Stimulated activated CD8-positive, alpha-beta memory T cell treated with anti-CD3 and anti-CD28 coated beads, Interleukin-4, amount 100 ng/mL, for 4 hours (primary cell): ENCODE measurements at places on chromosomes 3 and 15.

- DNase-seq, result no peak
Measured at GRCh38 chr3:98874602-98875249, 26.8 kb downstream of the DCBLD2 start.

DNA sequence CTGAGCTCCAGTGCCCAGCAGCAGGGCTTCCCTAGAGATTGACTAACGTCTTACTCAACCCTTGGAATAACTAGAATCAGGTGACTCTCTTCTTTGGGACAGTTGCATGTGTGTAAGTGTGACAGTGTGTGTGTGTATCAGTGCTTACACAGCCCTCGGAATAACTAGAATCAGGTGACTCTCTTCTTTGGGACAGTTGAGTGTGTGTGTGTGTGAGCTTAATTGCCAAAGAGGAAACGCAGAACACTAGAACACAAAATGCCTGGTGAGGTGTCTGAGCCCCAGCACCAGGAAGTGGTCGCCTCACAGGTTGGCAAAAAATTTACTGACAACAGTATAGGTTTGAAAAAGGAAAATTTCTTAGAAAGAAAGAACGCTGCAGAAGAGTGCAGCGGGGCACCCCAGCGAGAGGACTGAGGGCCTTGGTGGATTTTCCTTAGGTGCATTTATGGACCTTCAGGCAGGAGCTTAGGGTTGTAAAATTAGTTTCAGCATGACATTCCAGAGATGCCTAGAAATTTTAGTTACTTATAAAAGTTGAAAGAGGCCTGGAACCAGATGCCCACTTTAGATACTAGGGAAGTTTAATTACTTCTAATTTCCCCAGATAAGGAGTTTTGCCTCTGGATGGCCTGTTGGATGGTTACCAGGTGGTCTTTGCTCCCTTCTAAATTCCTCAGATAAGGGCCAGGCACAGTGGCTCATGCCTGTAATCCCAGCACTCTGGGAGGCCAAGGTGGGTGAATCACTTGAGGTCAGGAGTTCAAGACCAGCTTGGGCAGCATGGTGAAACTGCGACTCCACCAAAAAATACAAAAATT, 3.7 kb upstream of the WDR82 start:
- DNase-seq, result peak; percentile 14

DNA sequence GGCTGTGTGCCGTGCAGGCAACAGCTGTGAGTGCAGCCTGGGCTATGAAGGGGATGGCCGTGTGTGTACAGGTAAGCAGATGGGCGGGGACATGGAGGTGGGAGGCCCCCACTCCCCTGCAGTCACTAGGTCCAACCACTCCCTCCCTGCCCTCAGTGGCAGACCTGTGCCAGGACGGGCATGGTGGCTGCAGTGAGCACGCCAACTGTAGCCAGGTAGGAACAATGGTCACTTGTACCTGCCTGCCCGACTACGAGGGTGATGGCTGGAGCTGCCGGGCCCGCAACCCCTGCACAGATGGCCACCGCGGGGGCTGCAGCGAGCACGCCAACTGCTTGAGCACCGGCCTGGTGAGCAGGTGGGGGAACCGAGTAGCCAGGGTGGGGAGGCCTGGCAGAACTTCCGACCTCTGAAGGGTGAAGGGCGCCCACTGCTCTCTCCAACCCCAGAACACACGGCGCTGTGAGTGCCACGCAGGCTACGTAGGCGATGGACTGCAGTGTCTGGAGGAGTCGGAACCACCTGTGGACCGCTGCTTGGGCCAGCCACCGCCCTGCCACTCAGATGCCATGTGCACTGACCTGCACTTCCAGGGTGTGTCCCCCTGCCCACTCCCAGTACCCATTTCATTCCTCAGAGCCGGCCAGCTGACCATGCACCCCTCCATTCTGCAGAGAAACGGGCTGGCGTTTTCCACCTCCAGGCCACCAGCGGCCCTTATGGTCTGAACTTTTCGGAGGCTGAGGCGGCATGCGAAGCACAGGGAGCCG, 11.6 kb downstream of the NT5DC2 start:
- DNase-seq, result no peak

GRCh38 chr15:96893159-96893906, 562.8 kb downstream of the NR2F2 start:
- no peak for DNase-seq

GRCh38 chr15:39409876-39410530, 170.9 kb upstream of the THBS1 start:
- DNase-seq, result no peak

DNA sequence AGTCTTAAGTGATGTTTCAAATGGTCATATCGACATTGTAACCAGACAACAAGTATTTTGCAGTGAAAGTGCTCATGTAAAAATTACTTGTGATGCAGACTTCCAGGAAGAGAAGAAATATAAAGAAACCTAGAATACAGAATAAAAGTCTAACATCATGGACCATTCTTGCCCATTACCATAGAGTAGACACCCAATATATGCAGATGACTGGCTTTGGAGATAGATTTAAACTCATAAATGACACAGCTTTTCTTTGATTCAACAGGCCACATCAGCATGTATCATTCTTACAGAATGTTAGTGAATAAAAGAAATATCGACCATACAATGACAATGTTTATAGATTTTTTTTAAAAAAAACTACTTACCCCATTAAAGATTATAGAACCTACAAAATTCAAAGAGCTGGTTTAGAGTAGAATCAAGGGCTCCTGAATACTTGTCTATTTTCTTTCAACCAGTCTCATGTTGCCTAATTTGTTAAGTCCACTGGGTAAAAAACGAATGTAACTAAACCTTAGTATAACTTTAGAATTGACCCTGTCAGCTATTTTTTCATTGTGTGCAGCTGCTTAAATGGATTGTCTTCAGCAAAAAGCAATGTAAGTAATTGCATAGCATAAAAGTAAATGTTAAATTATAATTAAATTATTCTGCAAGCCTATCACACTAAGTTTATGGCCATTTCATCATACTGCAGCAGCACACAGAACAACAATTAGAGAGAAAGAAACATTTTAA, 268.7 kb upstream of the AGTR1 start:
- DNase-seq, result no peak

DNA sequence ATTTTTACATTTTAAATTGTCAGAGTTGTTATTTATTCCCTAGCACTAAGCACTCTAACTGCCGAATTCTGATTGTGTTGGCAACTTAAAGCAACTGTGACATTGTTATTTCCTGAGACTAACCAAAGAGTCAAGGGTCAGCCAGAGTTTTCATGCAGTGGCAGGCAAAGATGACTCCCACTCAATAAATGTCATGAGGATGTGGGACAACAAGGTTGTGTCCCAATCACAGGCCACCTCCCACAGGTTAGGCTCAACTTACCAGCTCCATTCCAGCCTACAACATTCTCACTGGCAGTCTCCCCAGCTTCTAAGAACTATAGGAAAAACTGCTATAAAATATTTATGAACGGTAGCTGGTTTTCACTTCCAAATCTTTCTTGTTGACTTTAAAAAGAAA, 80.1 kb downstream of the RSL24D1 start:
- no peak for DNase-seq

DNA sequence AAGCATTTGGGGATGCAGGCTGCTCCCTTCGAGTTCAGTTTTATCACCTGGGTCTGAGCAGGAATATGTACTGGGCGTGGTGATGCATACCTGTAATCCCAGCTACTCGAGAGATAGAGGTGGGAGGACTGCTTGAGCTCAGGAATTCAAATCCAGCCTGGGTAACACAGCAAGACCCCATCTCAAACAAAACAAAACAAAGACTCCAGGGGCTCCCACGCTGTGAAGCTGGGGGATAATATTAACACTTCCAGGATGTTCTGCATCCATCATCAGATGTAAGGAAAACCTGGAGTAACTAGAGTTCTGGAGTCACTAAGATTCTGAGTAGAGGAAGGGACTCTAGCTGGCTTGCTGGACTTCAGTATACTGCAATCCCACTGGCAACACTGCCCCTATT, 40.6 kb downstream of the LYZL4 start:
- no peak for DNase-seq

- DNase-seq, result no peak
Measured at GRCh38 chr3:175737646-175738572, 878.8 kb downstream of the NAALADL2 start.

DNA sequence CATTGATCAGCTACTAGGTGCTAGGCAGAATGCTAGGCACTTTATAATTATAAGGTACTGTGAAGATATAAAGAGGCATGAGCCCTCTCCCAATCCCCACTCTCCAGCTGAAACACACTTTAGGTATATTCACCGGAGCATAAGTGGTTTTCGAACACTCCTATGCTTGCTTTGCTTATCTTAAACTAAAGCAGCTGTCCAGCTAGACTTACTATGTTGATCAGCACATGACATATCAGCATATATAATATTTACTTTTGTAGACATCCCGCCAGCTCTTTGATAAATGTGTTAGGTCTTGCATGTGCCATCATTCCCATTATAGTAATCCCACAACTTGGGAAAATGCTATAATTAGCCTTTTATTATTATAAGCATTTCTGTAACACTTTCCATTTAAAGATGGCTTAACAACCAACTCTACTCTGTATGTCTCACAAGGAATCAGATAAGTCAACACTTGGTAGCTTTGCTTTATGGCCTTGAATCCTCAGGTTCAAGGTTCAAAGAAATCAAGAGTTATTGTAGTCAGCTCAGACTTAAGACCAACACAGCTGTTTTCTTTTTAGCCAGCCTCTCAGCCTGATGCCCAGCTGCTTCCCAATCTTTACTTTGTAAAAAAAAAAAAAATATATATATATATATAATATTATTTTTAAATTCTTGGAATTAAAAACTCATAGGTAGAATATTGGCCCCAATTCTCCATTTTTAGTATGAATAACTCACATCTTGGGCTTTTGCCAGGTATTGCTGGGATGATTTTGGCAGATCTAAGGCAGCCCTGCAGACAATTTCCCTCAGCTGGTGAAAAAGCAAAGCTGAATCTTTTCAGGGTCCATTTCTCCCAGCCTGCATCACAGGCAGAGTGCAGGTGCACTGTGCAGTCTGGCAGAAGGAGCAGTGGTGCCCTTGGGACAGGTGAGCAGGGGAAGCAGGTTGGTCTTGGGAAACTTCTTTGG, 104.2 kb downstream of the THRB start:
- DNase-seq, result no peak

GRCh38 chr3:188834349-188834748, 337.4 kb upstream of the TPRG1 start:
- DNase-seq, result no peak

- DNase-seq, result no peak
Measured at GRCh38 chr3:127152684-127153505, 40.0 kb upstream of the PRR23E start.

DNA sequence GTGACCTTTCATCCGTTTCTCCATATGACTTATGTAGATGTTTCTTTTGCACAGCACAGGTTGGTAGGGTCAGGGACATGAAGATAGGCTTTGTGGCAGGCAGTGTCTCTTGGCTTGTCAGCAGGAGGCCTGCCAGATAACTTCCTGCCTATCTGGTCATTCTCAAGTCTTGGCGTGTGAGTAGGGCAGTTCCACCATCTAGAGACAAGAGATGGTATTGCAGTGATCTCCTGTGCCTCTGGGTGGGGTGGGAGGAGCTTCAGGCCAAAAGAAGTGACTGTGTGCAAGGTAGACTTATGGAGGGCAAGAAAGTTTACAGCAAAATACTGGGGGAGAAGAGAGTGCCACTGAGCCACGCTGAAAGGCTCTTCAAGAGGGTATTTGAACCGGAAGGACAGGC, 11.0 kb downstream of the TEX264 start:
- peak; percentile 34 for DNase-seq

DNA sequence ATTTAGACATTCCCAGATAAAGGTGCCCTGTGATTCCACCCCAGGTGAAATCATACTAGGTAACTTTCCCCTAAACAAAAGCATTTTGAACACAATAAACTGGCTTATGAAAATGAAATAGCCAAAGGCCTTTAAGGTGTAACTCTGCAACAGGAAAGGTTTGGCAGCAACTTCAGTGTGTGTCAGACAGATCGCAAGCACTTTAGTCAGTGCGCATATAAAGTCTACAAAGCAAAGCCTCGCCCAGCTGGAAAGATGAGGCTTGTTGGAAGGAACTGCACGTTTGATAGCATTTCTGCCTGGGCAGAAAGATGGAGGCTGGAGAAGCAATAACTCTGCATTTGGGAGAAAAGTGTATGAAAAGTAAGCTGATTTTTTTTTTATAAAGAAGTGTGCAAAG, 57.9 kb downstream of the PRICKLE2 start:
- DNase-seq, result no peak

- DNase-seq, result no peak
Measured at GRCh38 chr15:78992416-78993256, 47.8 kb upstream of the CTSH start.

DNA sequence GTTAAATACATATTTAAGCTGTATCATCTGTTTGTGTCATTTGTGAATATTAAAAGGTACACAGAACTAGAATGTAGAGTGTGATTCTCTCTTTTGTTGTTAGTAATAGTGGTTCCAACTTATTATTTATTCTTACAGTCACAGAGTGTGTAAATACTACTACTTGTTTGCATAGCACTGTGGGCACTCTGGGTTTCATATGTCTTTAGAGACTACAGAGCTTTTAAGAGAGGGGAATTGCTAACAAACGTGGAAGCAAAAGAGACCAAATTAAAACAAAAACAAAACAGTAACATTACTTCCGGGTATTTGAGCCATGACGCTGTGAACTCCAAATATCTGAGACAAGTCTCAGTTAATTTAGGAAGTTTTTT, 828.0 kb upstream of the DPPA4 start:
- DNase-seq, result no peak

DNA sequence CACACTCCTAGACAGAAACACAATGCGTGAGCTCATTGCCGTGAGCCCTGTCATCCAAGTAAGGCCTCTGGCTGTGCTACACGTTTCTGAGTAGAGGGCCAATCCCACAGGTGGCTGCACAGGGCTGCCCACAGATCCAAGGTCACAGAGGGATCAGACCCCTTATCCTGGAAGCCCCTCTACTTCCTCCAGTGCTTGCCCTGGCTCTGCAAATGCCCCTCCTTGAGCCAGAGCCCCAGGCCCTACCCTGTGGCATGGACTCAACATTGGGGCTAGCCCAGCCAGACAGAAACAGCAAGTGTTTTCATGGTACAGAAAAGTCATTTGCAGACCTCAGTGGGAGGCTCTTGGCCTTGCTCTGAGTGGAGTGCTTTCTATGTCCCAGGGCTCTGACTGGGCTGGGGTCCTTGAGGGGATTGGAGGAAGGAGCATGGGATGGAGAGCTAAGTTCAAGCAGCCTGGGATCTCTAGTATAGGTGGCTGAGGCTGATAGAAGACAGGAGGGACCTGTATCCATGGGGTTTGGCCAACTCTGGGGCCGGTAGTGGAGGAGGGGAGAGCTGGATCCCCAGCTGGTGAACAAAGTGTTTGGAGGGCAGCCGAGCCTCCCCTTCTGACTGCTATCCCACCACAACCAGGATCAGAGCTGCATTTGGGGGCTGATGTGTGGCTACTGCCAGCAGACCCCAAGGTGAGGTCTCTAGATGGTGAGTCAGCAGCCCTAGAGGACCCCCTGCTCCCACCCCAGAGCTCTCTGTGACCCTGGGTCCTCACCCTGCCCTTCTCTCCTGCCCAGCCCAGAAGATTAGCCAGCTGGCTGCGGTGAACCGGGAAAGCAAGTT, 38.7 kb downstream of the GOLGA6A start:
- no peak for DNase-seq

- no peak for DNase-seq
Measured at GRCh38 chr3:165852711-165853110, 15.5 kb upstream of the BCHE start.
